ENCODE measurements at places on chromosomes 6 and 20. TPM values are rescaled to one million over a fixed set of nuclear protein-coding genes. Genes with fewer than 3 reads are reported as not detected.

The MICB gene
- total RNA-seq = 2.5 TPM

The EYA2 gene
- total RNA-seq = 16.9 TPM

The CDSN gene
- not detected for total RNA-seq

The KIAA1586 gene
- total RNA-seq = 4.8 TPM

The KHDC3L gene
- not detected for total RNA-seq

The GPX5 gene
- not detected for total RNA-seq

The NR2E1 gene
- total RNA-seq = not detected

The C20orf96 gene
- 1.1 TPM for total RNA-seq

- DNase-seq = no peak
These were observed 109.9 kb downstream of the RIN2 start for GRCh38 chr20:19867940-19868371.

- no peak for DNase-seq
These were observed 735.6 kb upstream of the MARCKS start for GRCh38 chr6:113121571-113121970.

DNA sequence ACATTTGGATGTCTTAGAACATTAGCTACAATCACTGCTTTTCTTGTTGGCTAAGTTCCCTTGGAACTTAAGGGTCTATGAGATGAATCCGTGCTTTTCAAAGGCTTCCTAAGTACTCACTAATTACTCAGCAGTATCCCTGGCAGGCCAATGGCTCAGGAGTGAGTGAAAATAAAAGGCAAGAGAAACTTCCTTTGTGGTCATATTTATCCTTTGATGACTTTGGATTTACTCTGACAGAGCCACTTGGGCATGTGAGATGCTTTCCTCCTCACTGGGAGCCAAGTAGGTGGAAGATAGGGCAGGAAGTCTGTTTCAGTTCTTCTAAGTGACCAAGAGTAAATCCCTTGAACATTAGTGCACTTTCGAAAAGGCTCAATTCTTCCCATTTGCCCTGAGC, 224.3 kb upstream of the FOXA2 start:
- no peak for DNase-seq

- no peak for DNase-seq
These were observed 86.6 kb upstream of the STXBP5 start for GRCh38 chr6:147117580-147117979.

GRCh38 chr20:14959506-14960475, 622.4 kb upstream of the FLRT3 start:
- DNase-seq = no peak

DNA sequence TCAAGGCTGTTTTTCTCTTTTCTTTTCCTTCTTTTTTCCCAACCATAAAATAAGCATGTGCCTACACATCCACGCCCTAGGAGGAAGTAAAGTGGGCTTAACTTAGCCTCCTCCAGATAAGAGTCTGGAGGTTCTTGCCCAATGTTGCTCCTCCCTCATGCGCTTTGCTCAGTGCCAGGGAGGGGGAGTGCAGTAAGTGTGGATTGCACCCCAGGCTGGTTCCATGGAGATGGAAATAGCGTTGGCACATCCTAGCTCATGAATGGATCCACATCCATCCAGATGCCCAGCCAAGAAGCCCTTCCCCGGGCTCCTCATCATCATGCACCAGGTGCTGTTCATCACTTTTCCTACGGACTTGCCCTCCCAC, 58.2 kb downstream of the NEDD9 start:
- no peak for DNase-seq

DNA sequence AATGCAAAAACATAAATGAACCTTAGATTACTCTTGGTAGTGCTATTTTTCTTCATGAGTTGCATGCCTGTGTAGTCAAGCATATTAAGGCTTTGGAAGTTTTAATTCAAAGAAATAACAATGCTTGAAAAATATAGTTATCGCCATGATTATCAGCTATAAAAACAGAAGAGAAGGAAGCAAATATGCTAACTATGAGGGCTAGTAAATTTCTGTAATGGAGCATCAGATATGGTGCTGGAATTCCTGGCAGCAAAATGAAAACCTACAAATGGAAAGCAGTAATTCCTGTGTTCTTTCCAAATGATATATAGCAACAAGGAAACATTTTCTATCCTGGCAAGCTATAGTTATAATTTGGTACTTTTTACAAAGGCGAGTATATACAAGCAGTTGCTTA, 29.7 kb downstream of the DOP1A start:
- no peak for DNase-seq

GRCh38 chr6:16184129-16184528, 54.3 kb upstream of the GMPR start:
- DNase-seq = no peak

GRCh38 chr20:44491635-44492395, 16.1 kb downstream of the TTPAL start:
- DNase-seq = no peak

DNA sequence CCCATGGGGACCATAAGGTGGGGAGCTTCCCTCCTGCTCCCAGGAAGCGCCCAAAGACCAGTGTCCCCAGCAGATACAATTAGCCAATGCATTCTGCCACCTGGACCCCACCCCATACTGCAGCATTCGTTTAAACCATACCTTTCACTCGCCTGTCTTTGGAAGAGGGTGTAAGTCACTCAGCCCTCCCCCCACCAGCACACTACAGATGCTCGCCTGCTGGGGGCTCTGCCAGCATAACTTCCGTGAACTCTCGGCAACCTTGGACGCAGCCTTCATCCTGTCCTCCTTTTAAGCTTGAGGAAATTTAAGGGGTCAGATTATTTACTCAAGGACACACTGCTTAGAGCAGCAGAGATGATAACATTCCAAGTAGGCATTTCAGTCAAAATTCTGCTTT, 94.4 kb upstream of the NAA20 start:
- DNase-seq = no peak

GRCh38 chr6:111631018-111631417, 25.3 kb upstream of the TRAF3IP2 start:
- DNase-seq = no peak

DNA sequence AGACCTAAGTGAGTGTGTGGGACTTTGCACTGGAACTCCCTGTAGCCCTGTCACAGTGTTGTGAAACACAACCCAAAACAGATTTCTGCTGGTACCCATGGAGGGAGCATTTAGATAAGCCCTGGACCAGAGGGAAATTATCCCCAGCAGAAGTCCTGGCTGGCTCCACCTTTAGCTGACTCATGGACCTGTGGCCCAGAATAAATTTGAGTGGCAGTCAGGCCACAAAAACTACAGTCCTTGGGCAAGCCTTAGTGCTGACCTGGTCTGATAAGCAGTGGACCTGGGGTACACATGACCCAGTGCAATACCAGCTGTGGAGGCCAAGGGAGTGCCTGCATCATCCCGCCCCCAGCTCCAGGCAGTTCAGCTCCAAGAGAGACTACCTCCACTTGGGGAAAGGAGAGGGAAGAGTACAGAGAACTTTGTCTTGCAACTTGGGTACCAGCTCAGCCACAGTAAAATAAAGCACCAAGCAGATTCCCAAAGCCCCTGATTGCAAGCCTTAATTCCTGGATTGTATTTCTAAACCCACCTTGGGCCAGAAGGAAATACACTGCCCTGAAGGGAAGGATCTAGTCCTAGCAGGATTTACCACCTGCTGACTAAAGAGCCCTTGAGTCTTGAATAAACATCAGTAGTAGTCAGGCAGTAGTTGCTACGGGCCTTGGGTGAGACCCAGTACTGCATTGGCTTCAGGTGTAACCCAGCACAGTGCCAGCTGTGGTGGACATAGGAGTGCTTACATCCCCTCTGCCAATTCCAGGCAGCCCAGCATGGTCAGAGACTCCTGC, 140.4 kb upstream of the COL21A1 start:
- no peak for DNase-seq

DNA sequence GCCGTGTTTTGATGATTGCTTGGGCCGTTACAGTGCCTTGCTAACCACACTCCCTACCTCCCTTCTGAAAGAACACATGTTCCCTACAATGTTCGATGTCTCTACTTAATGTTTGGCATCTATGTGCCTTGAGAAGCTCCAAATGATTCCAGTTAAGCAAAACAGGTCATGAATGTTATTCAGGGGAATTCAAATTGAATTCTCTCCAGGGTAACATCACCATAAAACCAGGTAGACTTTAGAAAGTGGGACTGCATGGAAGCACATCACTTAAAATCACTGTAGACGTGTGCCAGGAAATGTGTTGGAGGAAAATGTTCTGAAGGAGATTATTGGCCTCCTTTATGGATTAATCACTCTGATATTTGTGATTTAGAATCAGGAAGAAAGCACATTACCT, 128.1 kb downstream of the ADAT2 start:
- DNase-seq = no peak

GRCh38 chr6:122825163-122825562, 36.1 kb downstream of the SMPDL3A start:
- no peak for DNase-seq

GRCh38 chr6:89483111-89483720, 50.3 kb downstream of the ANKRD6 start:
- DNase-seq = no peak

GRCh38 chr6:52519618-52520017, 57.2 kb downstream of the TRAM2 start:
- no peak for DNase-seq

DNA sequence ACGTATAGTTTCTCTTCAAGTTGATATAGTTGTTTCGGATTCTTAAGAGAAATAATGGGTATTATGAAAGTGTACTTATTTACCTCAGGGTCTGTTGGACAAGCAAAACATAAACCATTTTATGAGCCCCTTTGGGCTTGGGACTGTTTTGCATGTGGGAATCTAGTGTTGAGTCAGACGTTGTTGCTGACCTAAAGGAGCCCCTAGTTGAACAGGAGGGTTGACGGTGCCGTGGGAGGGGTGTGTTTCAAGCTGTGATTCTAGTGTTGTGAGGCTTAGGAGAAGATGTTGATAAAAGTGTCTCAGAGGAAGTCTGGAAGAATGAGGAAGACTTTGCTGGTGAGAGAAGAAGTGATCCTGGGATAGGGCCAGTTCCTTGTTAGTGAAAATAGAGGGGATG, 140.0 kb downstream of the ARID1B start:
- no peak for DNase-seq

DNA sequence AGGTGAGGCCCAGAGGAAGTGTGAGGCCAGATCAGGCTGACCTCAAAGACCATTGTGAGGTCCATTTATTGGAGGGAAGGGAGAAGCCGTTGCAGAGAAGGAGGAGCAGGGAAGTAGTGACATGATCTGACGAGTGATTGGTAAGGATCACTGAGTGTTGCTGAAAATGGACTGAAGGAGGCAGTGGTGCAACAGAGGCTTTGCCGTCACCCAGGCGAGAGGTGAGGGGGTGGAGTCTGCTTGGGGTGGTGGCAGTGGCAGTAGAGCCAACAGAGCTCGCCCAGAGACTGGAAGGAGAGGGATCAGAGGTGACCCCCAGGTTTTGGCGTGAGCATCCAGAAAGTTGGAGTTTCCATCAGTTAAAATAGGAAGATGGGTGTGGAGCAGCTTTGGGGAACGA, 67.9 kb upstream of the CLDN20 start:
- no peak for DNase-seq

All from esophagus squamous epithelium (tissue), 5 donors.